ENCODE measurements at places on chromosomes 1 and 21.

GRCh38 chr1:234212764-234213657 is 160.2 kb upstream of the COA6 start:
- DNase-seq, result no peak

DNA sequence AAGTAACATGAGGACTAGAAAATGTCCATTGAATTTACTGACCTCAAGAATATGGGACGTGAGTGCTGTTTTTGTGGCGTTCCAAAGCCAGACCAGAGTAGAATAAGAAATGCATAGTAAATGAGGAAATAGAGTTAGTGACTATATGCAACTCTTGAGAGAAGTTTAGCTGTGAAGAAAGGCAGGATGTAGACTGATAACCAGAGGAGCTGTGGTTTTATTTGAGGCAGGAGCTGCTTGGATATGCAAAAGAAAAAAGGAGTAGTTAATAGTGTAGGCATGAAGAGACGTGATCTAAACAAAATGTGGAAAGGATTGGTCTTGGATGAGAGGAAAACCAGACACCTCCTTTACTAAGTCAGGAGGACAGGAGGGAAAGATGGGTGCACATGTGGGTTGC is 28.2 kb downstream of the DNAH14 start:
- DNase-seq, result no peak

- DNase-seq, result no peak
Observed at GRCh38 chr1:42321731-42322130, 13.3 kb downstream of the FOXJ3 start.

DNA sequence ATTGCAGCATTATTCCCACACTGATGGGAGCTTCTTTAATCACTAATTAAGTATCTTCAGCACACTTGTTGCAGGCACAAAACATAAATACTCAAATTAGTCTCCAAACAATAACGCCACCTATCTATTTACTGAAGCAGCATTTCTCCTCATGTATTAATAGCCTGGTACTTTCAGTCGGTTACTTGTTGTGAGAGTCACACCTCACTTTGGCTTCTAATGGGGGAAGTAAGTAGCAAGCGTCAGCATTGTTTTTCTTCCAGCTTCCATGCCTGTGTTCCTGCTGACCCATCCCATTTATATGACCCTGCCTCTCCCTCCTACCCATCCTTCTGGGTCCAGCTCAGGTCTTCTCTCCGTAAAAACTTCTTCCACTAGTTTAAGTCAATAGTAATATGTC is 31.9 kb upstream of the DENND1B start:
- no peak for DNase-seq

GRCh38 chr1:199067483-199067882 is 428.6 kb downstream of the PTPRC start:
- no peak for DNase-seq
